GM03348 (cell line): ENCODE measurements at places on chromosomes 11 and 22.
A peak's percentile ranks its signal among the peaks of the same experiment; 100 is the strongest.

GRCh38 chr11:133968300-133968699 lies 11.5 kb upstream of the IGSF9B start:
- no peak for DNase-seq

DNA sequence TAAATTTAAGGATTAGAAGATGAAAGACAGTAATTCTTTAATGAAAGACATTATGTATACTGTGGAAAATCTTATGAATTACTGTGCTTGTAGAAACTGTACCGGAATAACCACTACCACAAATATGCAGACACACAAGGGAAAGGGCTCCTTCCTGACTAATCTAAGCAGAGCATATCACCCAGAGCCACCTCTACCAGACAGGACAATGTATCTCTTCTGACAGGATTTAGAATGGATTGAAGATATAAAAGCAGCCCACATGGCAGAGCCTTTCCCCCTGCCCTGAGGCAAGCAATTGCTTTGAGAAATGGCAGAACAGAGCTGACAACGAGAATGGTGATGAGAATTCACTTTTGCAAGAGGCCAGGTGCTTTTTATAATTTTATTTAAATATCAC lies 144.1 kb downstream of the NOX4 start:
- no peak for DNase-seq

- peak; percentile 73 for DNase-seq
Measured at GRCh38 chr22:27318516-27318915, 483.0 kb downstream of the MN1 start.

- peak; percentile 36 for DNase-seq
Measured at GRCh38 chr11:113373306-113373705, 14.3 kb upstream of the ANKK1 start.

DNA sequence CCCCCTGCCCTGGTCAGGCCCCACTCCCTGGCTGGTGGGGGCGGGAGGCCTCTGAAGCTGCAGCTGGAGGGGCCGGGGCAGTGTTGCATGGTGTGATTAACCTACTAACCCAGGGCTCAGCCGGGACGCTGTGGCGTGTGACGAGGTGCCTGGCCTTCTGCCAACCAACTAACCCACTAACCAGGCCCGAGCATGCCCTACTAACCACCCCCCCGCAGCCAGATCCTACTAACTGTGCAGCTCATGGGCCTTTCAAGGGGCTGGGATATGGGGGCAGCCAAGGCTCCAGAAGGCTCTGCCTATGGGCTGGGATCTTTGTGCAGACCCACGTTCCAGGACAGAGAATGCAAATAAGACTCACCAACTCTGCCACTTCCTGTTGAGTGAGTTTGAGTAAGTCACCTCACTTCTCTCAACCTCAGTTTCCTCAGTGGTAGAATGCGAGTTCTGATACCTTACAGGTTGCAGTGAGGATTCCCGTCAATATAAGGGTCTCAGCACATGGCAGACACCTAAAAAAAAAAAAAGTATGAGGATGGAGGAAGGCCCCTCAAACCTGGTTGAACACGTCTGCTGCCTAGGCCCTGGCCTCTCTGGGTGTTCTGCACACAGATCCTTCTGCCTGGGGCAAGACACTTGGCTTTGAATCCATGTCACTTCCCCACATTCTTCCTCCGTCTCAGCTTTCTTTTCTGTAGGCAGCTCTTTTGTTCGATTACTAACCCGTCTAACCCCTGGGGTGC lies 14.1 kb downstream of the MIAT start:
- DNase-seq: no peak

DNA sequence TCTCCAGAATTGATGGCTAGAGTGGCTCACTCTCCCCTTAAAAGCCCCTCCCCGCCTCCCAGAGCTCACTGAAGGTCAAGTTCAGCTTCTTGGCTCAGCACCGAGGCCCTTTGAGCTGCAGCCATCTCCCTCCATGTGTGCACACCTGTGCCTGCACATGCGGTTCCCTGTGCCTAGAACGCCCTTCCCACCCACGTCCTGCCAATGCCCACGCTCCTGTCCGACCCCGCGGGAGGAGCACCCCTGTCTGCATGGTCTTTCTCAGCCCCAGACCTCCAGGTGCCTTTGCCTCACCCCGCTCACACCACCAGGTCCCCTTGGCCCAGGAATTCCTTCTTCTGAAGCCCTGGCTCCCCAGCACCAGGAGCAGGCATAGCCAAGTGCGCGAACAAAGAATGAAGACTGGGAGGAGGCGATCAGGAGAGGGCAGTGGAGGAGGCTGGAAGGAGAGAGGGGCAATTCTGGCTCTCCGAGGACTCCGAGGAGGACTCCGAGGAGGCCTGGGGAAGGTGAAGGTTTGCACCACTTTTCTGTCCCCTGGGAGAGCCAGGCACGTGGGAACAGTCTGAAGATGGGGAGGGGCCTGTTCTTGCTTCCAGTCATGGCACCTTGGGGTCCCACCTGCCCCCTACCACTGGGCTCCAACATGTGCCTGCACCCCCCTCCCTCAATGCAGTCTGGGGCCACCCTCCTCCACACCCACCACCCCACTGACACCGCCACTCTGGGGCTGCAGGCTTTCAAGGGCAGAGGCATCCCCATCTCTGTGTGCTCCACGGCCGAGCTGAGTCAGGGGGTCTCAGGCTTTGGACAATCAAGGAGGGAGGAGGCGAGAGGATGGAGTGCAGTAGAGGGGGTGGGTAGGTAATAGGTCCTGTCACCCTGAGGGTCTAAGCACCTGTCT lies 17.7 kb downstream of the IGF2 start:
- no peak for DNase-seq

DNA sequence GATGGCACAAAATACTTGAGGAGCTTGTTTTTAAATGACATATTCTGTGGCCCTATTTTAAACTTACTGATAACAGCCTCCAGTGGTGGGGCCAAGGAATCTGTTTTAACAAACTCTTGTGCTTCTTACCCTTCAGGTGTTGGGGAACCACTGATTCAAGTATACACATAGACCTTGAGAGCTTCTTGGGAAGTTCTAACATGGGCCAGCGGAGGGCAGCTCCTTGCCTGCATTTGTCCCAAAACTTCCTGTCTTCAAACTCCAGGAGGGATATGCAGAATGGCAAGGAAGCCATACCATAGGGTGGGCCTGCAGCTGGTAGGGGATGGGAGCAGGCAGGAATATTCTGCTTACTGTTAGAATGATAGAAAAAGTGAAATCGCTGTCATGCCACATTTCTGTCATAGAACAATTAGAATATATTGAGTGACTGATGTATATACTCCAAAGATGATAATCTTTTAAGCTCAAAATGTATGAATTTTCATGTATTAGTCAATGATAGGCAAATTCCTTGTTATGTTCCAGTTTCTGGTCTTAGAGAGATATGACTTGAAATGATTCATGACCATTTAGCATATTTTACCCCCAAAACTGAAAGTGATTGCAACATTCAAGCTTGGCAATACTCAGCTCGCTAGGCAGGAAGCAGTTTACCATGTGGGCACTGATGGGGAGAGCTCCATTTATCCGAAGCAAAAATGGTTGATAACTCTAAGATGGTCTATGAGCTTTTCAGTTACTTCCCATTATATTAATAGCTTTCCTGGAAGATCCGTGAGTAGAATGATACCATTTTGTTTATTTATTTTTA lies 9.2 kb downstream of the EXT2 start:
- no peak for DNase-seq

DNA sequence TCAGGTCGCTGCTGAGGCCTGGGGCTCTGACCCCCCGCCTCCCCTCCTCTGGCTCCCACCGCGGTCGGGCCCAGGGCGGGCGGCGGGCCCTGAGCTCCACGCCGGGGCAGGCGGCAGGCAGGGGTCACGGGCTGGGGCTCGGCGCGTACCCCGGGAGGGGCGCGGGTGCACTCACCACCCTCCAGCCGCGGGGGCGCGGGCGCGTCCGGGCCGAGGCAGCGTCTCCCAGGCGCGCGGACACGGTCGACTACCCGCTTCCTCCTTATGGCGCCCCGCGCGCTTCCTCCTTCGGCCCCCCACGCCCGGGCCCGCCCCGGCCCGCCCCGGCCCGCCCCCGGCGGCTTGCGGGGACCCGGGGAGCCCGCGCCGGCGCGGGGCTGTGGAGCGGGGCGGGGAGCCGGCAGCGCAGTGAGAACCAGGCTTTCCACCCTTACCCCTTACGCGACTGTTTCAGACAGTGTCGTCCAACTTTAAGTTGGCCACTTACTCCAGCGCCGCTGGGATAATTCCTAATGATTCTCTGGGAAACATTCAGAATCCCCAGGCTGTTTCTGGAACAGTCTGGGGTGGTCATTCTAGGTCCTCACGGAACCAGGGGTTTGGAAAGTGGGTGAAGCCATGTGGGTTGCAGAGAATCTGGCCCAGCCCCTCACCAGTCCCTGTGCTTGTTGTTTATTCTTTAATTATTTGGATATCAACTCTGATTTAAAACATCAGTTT lies at the start of gene BID:
TSS of gene BID (minus strand) at position 264 of the 720 bp plus-strand sequence. CDS start 24,353 bp downstream, outside the sequence.
- peak; percentile 91 for DNase-seq

- no peak for DNase-seq
Measured at GRCh38 chr11:108007819-108008218, 879 bp upstream of the CUL5 start.
